NCI-H1436 treated with DMSO at 0.1 percent for 48 hours (cell line): ENCODE measurements at places on chromosomes 1 and 21.

DNA sequence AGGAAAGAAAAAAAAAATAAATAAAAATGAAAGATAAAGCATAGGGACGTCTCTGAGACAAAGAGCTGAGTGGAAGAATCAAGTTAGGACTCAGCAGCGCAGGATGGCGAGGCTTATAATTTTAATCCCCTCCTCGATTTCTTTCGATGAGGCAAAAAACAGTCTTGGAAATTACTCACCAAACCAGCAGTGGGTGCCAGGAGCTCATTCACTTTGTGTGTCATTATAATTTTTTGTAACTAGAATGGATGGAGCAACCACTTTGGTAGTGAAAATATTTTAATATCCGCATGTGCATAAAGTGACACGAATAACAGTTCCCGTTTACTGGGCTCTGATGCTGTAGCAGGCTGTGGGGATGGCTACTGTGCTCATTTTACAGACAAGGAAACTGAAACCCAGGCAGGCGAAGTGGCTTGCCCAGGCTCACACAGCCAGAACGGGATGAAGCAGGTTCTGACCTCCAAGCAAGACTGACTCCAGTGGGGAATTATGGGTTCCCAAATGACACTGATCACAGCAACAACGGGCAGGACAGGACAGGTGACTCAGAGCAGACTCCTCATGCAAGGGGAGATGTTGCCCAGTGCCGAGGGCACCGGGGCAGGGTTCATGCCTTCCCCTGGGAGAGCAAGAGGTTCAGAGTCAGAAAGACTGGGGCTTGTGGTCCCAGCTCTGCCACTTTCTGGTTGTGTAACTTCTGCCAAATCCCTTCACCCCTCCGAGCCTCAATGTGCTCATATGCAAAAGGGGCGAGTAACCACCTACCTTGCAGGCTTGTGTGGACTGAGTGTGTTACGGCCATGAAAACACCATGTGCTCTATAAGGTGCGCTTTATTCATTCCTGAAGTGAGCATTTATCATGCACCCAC is 63.6 kb downstream of the RUNX3 start:
- DNase-seq: no peak

DNA sequence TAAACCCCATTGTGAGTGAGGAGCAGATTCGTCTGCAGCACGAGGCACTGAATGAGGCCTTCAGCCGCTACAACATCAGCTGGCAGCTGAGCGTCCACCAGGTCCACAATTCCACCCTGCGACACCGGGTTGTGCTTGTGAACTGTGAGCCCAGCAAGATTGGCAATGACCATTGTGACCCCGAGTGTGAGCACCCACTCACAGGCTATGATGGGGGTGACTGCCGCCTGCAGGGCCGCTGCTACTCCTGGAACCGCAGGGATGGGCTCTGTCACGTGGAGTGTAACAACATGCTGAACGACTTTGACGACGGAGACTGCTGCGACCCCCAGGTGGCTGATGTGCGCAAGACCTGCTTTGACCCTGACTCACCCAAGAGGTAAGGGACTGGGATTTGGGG is 132.2 kb downstream of the PAPPA2 start:
- no peak for DNase-seq

- no peak for DNase-seq
These were observed 8.6 kb downstream of the PRKACB start for GRCh38 chr1:84152649-84153056.

- DNase-seq: no peak
These were observed 109.4 kb downstream of the RGL1 start for GRCh38 chr1:183914276-183914675.

GRCh38 chr1:204560590-204561150 is 44.5 kb downstream of the MDM4 start:
- no peak for DNase-seq

- DNase-seq: no peak
These were observed 23.2 kb upstream of the ARHGEF16 start for GRCh38 chr1:3431266-3431665.

DNA sequence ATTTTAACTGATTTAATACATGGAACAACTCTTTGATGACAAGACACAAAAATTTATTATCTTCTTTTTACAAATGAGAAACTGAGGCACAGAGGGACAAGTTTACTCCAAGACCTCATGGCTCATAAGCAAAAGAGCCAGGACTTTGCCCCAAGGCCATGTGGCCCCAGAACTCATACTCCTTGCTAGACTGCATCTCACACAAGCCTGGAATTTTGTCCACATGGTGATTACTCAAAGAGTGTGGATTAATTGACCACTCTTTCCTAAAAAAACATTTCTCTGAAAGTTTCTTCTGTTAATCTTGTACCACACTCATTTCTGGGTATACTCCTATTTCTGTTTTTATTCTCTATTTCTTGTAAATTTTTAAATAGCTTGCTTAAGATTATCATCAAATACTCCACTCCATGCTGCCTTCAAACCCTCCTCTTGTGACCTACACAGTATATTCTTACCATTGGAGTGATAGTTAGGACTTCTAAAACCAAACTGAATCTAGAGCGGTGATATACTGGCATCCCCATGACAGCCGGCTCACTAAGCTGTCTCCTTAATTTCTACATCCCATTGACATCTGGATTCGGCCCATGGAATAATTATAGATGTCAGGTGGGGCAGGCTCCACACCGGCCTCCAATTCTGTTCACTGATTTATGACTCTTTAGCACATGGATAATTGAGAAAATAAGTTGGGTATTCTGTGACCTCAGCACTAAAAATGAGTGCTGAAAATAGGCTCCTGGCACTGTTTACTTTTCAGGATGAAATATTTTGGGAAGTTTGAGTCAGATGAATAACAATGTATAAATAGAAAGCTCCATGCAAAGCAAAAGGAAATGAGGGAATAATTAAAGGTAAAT is 16.1 kb downstream of the RGS4 start:
- DNase-seq: no peak

DNA sequence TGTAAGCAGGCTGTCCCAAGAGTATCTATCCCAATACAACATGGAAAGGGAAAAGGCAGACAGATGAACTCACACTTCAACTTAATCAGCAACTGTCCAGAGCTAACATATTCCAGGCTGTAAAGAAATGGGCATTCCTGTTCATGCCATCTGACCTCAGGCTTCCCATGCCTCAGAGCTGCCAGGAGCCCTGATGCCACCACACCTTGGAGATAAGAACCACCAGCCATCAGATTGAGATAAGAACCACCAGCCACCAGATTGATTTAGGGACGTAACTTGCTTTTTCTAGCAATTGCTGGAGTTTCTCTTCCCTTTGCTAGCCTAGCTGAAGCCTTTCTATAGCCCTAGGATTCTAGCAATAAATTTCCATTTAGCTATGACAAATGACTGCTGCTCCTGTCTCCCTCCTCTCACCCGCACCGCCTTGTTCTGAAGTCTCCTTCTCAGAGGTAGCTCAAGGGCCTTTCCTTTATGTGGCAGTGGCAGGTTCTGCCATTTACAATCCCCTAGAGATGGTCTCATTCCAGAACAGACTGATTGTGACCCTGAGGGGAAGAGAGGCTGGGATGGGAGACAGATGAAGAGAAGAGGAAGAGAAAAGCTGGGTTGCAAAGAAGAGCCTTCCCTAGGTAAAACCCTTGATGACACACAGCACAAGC is 88.0 kb upstream of the CTTNBP2NL start:
- no peak for DNase-seq

DNA sequence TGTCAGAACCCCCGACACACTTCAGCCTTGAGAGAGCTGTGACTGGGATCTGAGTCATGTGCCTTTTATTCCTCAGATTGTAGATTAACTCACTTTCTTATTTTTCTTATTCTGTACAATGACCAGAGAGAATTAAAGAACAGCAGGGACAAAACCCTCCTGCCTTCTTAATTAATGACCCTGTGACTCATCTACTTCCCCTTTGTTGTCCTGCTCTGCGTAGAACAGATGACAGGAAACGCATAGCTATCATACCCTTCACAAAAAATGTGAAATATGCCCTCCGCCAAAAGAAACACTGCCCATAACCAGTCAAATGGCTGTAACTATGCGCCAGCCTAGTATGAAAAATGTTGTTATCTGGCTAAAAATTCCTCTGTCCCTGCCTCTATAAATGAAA is 9.1 kb upstream of the PADI2 start:
- DNase-seq: no peak
